ENCODE measurements at places on chromosomes 2 and 18.

GRCh38 chr2:95759481-95760246 is 167.9 kb downstream of the TRIM43 start:
- no peak for DNase-seq

- no peak for DNase-seq
Measured at GRCh38 chr2:25831746-25832449, 46.4 kb downstream of the ASXL2 start.

- no peak for DNase-seq
Measured at GRCh38 chr2:177074099-177074710, 138.4 kb upstream of the HNRNPA3 start.

DNA sequence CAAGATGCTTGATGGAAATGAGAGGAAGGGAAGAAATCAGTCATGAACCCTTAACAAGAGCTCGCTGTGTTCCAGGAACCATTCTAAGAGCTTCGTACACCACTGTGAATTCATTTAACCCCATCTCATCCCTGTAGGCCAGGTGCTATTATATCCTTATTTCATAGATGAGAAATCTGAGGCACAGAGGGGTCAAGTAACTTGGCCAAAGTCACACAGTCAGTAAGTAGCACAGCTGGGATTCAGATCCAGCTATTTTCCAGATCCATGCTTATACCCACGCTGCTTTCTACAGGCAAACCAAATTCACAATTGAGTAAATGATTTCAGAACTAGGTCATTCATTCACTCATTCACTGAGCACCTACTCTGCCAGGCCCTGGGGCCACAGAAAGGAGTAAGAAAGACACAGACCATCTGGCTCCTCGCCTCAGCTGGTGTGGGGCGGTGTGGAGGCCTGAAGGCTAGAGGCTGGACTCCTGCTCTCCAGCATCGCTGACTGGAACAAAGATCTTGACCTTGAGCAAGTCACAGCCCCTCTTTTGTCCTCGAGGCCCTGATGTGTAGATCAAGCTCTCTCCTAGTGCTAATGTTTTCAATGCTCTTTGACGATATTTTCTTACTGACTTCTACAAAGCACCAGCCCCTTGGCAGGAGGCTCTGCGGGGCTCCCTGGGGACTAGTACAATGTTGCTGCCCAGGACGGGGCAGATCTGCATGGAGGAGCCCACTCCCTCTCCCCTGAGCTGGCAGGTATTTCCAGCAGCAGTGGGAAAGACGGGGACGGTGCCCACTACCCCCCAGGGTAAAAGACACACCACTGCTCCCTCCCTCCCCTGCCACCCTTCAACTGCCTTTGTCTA is 26.5 kb downstream of the STEAP3 start:
- DNase-seq, result no peak

DNA sequence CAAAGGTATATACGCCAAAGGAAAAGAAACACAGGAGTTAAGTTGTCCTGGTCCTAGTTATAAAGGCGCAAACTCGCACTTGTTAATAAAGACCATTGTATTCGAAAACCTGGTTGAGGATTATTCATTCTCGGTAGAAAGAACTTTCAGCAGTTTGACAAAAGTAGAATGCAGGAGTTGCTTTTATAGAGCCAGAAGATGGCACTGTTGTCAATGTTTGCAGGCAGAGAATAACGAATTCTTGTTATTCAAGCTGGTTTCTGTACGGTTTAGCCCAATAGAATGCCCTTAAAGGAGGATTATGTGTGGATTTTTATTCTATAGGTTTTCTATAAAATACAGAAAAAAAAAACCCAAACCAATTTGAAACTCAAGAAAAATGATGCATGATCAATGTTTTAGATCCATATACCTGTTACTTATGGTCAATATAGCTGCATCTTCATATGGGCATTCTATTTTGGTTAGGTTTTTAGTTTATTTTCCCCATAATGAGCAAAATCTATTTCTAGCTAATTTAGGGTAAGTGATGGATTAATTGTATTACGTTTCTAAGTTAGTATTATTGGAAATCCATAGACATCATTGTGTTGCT is 510.3 kb downstream of the PLCL1 start:
- peak; percentile 83 for DNase-seq

GRCh38 chr2:240639566-240639965 is 14.3 kb downstream of the GPR35 start:
- no peak for DNase-seq

GRCh38 chr2:42602218-42602875 is 33.9 kb downstream of the MTA3 start:
- DNase-seq, result peak; percentile 39

GRCh38 chr18:77967791-77968190 is 718.1 kb downstream of the GALR1 start:
- DNase-seq, result no peak

DNA sequence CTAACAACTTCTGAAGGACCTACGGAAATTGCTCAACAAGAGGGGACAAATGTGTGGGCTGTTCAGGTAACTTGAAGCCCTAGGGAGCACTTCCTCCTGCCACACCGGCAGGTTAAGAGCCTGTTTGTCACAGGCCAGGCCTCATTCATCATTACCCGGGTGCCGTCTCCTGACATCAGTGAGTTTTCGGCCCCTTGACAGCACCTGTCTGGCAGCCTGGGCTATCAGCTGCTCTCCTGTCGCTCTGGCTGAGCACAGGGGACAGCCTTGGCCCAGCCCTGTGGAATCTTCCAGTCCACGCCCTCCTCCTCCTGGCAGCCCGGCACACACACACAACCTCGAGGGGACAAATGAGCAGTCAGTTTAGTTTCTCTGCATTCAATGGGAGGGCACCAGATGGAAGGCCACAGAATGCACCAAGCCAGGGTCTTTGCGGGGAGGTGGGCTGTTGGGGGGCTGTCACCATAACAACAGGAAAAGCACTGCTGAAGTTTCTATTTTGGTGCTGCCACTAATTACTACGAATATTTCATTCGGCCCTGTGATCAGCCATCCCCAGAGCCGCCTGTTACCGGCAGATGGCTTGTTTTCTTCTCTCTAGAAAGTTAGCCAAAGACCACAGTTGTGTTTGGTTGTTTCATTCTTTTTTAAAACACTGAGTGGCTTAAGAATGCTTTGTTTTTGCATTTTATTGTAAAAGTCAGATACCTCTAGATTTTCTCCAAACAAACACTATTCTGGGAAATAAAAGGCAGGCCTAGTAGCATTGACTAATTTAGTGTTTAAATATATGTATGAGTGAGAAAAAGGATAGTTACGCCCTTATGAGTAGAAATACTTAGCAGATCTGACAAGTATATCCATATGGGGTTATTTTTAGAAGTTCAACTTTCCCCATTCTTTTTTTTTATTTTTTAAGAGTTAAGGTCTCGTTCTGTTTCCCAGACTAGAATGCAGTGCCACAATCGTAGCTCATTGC is 189.9 kb upstream of the NDUFV2 start:
- no peak for DNase-seq

DNA sequence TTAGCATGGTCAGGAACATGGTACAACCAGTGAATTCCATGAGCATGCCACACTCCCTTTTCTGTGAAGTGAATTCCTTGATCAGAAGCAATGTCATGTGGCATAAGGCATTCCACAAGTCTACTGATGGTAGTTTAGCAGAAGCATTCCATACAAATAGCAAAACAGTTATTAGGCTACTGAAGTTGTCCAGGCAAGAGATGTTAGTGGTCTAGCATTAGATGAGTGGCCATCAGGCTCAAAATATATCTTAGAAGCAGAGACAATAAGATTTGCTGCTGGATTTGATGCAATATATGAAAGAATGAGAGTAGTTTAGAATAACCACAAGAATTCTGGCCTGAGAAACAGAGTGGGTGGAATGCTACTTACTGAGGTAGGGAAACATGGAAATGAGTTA is 355.3 kb upstream of the NRXN1 start:
- DNase-seq, result no peak

DNA sequence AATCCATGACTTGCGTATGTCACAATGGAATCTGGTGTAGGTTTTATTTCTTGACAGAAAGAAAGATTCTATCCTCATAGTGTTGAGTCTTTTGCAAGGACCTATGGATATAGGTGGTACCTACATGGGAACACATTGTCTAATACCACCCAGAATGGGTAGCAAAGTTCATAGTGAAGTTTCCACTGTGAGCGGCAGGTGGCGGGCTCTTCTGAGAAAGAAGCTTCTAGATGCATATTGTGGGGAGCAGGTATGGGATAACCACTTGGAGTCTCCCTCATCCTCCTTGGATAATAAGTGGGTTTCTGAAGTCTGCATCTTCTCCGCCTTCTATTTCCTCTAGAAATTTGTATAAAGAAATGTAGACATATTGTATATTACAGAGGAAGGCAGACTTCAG is 44.9 kb downstream of the LINC00305 start:
- peak; percentile 20 for DNase-seq

GRCh38 chr2:33104726-33105125 is 158.0 kb downstream of the LTBP1 start:
- no peak for DNase-seq

GRCh38 chr2:102523651-102524050 is 50.6 kb downstream of the SLC9A4 start:
- DNase-seq, result no peak

GRCh38 chr2:226439337-226439736 is 360.3 kb downstream of the IRS1 start:
- DNase-seq, result no peak

DNA sequence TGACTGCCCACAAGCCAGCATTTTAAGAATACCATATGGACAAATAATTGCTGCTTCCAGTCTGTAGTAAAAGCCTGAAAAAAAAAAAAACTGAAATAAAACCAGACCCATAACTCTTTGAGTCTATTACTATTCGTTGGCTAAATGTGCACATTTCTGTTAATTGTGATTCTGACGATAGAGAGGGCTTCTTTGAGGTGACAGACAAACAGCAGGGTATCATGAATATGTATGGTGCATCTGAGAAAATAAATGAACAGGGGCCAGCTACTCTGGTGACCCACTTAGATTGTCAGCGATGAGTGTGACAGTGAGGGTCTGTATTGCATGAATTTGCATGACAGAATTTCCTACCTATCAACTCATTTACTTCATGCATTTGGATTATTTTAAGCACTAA is 427.8 kb upstream of the SOX11 start:
- no peak for DNase-seq

GRCh38 chr2:82852787-82853186 is 1606.3 kb downstream of the SUCLG1 start:
- DNase-seq, result no peak

- DNase-seq, result no peak
Measured at GRCh38 chr2:170076189-170076588, 101.8 kb upstream of the MYO3B start.

GRCh38 chr2:53127061-53127650 is 640.4 kb upstream of the CHAC2 start:
- no peak for DNase-seq

DNA sequence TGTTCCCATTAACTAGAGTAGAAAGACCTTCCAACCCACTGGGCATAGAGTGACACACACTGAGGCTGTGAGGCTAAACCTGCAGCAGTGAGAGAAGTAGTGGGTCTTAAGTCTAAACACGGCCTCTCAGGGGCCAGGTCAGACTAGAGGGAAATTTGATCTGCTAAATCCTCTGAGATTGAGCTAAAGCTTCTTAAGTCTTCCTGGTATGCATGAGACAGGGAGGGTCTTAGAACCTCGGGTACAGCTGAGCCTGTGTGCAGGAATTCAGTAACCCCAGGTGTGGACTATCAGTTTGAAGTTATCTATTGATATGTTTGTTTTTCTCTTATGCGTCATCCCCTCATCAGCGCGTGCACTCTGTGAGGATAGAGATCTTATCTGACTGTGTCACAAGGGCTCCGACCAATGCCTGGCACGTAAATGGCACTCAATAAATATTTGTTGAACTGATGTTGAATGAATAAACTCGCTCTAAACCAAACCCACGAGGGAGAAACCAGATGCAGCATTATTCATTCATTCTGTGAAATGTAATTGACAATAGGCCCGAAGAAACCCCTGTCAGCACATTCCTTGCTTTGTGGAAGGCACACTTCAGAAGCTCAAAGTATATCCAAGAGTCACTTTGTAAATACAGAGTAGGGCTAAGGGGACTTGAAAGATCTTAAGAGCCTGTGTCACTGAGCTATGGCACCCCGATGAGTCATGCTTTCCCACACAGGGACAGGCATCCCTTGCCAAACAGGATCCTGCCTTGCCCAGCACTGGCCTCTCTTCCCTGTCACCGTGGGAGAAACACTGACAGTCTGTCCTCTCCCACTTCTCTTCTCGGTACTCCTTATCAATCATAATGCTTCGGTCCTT is 21.7 kb upstream of the RAB10 start:
- DNase-seq, result peak; percentile 96

- DNase-seq, result no peak
Measured at GRCh38 chr2:65121-65520, 18.8 kb upstream of the FAM110C start.

DNA sequence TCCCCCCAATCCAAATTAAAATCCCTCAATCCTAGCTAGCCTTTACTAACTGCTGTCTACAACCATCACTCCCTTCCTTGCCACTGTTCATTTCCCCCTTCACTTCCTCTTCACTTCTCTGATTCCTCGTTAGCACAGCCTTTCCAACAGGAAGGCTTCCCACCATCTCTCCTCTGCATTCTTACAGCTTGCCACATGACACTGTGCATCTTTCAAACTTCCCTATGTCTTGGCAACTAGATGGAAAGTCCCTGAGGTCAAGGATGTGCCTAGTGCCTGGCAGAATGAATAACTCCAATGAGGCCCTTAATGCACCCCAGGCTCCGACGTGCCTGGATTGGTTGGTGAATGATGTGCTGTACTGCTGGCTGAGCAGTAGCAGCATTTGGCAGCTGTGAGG is 15.2 kb downstream of the SAP130 start:
- no peak for DNase-seq

GRCh38 chr18:37362158-37362890 is 203.3 kb downstream of the CELF4 start:
- DNase-seq, result no peak

GRCh38 chr2:140679752-140680151 is 1451.1 kb downstream of the LRP1B start:
- no peak for DNase-seq

GRCh38 chr2:182716650-182716979 is 558 bp downstream of the DNAJC10 start:
- DNase-seq, result peak; percentile 91

DNA sequence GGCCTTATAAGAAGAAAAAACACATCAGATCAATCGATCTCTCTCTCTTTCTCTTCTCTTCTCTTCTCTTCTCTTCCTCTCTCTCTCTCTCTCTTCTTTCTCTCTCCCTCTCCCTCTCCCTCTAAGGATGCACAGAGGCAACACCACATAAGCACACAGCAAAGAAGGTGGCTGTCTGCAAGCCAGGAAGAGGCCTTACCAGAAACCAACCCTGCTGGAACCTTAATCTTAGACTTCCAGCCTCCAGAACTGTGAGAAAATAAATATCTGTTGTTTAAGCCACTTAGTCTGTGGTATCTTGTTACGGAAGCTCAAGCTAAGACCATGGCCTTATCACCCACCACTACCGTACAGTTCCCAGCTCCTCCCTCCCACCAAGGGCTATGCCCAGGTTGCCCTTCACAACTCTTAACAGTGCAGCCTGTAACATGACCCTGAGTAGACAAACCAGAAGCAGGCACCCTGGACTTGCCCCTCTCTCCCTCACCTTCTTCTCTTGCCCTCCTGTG is 25.2 kb upstream of the TMEM237 start:
- peak; percentile 27 for DNase-seq

- no peak for DNase-seq
Measured at GRCh38 chr2:143399631-143400069, 270.4 kb downstream of the ARHGAP15 start.
